ENCODE measurements at places on chromosomes 6 and 20.

GRCh38 chr20:35120012-35120701, 27.0 kb downstream of the EDEM2 start:
- DNase-seq: no peak

DNA sequence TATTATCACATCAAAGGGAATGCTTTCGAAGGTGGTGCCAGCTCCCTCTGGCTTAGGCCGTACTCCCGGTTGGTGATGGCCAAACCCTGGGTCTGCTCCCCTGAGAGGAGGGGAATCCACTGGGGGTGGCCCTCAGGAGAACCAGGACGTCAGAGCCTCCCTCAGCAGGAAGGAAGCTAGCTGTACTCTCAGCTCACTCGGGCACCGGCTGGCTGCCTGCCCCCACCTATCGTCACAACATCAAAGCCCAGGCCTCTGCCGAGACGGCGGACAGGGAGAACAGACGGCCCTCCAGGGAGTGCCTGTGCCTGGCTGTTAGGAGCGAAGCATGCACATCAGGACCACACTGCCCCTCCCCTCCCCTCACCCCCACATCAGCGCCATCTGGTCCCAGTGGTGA, 9.2 kb upstream of the PGC start:
- DNase-seq: no peak

DNA sequence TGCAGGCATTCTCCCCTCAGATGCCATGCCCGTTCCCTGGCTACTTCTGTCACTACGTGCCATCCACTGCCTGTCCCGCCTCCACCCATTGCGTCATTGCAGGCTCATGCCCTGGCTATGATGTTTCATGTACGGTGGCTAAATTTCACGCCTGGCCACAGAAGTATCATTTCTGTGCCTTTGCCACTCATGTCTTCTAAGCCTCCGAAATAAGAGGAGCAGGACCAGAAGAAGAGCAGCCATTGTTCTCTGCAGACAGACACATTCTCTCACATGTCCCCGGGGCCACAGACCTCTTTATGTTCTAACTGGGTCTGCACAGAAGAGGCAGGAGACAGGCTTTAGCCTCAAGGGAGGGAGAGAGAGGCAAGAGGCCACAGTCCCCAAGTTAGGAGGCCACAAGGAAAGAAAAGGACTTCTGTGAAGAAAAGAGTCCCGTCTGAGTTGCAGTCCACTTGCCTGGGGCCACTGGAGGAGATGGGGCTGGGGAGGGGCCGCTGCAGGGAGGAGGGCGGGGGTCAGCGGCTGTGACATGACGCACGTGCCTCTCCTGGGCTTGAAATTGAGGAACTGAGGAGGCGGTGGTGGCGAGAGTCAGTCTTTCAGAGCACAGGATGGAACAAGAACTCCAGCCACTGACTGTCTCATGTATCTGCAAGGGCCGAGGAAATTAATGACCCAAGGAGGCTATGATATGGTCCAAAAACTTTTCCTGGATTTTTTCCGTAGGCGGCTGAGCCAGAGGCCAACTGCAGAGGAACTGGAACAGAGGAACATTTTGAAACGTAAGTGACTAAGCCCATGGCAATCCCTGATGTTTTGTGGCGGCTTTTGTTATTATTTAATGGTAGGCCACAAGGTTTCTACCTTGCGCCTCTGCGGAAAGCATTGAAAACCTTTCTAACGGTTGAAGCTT, 55.9 kb downstream of the TBC1D7 start:
- peak; percentile 22 for DNase-seq

- DNase-seq: no peak
Measured at GRCh38 chr6:52482903-52483670, 62.9 kb downstream of the EFHC1 start.

GRCh38 chr20:57188056-57188455, 78.4 kb downstream of the BMP7 start:
- DNase-seq: no peak

- DNase-seq: peak; percentile 62
Measured at GRCh38 chr20:60262967-60263603, 304.9 kb downstream of the CDH26 start.

Data from CD4-positive, alpha-beta T cell treated with Interleukin-21 for 1 hour (primary cell).